Stimulated activated CD8-positive, alpha-beta memory T cell treated with anti-CD3 and anti-CD28 coated beads, Interleukin-7, amount 100 ng/mL, for 24 hours (primary cell): ENCODE measurements at places on chromosomes 12 and 14.
A peak's percentile ranks its signal among the peaks of the same experiment; 100 is the strongest.

GRCh38 chr14:63288853-63289252, 29.9 kb downstream of the GPHB5 start:
- DNase-seq = no peak

GRCh38 chr12:113418213-113418879, 3.8 kb upstream of the SDSL start:
- DNase-seq = no peak

- no peak for DNase-seq
These were observed 12.9 kb downstream of the TTC9 start for GRCh38 chr14:70654632-70655031.

DNA sequence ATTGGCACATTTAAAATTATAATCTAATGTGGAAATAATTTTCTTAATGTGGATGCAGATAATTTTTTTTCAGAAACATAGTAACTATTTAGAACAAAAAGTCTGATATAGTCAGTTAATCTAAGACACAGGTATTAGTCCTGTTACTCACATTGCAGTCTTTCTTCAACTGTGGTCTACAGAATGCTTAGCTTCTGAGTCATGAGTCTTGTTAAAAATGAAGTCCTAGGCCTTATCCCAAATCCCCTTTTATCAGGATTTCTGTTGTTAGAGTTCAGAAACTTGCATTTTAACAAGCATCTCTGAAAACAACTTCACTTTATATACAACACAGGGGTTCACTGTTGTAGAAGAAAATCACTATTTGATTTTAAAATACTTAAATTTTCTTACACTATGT, 112.2 kb downstream of the SLC16A7 start:
- DNase-seq = no peak

- no peak for DNase-seq
These were observed 120.9 kb upstream of the NPAS3 start for GRCh38 chr14:32817780-32818179.

DNA sequence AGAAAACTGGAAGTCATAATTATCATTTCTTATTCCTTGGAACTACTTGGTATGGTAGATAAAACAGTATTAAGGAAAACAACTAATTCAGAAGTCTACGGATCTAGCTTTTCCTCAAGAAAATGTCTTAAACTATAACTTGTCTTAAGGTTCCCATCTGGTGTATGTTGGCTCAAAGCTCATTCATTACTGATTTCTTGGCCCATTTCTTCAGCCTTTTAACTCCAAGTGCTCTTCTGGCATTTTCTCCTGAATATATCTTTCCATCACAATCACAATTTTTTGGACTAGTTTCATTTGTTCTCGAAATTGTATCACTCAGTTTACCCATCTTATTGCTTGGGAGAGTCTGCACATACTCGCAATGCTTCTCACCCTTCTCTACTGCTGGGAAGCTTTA, 150.1 kb downstream of the C12orf50 start:
- no peak for DNase-seq

GRCh38 chr12:110932046-110932445, 11.7 kb upstream of the MYL2 start:
- no peak for DNase-seq

- DNase-seq = no peak
These were observed 7.0 kb upstream of the FICD start for GRCh38 chr12:108507971-108508642.

- no peak for DNase-seq
These were observed 330.4 kb downstream of the TMEM121 start for GRCh38 chr14:105856676-105857219.

- DNase-seq = no peak
These were observed 49.3 kb downstream of the DLK1 start for GRCh38 chr14:100775831-100776591.

- no peak for DNase-seq
These were observed 11.0 kb upstream of the IRF2BPL start for GRCh38 chr14:77039285-77040058.

GRCh38 chr14:63275611-63276010, 43.1 kb downstream of the GPHB5 start:
- DNase-seq = no peak

- no peak for DNase-seq
These were observed 870.2 kb upstream of the TMEM132C start for GRCh38 chr12:127396734-127397133.

DNA sequence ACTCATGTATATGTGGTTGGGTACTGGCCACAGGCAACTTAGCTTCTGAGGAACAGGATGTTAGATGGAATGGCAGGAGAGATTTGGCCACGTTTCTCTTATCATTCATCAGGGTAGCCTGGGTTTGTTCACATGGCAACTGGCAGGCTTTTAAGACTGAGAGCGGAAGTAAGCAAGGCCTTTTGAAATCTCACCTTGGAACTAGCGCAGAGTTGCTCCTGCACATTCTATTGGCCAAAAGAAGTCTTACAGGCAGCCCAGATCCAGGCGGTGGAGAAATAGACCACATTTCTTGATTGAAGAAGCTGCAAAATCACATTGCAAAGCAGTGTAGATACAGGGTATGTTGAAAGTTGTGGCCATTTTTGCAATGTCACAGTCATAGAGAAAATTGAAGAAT, 3.7 kb downstream of the CLEC4A start:
- no peak for DNase-seq

DNA sequence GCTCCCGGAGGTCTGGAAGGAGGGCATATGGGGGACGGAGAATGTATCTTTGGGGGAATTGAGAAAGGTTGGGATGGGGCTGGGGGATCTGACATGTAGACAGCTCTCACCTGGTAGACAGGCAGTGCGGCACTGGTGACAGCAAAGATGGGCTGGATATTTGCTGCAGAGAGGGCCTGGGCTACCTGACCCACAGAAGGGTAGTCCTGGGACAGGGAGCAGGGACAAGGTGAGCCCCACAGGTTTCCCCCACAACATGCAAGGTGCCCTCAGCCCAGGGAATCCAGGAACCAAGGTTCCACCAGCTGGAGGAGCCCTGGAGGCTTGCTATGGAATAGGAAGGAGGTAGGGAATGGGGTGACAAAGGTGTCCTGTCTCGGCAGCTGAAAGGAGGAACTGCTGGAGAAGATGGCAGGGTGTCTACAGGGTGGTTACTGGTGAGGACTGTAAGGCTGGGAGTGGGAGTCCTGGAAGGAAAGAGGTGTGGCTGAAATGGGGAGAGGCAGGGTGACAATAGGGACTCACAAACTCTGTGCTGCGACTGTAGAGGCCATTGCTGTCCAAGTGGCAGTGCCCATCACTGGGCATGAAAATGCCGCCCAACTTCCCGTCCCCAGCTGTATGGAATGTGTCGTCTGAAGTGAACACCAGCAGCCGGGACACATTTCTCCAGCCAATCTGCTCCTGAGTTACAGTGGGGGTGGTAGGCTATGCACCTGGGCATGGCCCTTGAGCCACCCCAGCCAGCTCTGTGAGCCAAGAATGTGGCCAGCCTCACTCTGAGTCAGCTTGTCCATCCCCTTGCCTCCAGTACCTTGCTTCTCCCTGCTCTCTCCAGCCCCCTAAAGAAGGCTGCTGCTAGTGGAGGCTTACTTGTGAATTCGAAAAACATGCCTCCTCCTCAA, 11.3 kb downstream of the ITGB7 start:
- no peak for DNase-seq

DNA sequence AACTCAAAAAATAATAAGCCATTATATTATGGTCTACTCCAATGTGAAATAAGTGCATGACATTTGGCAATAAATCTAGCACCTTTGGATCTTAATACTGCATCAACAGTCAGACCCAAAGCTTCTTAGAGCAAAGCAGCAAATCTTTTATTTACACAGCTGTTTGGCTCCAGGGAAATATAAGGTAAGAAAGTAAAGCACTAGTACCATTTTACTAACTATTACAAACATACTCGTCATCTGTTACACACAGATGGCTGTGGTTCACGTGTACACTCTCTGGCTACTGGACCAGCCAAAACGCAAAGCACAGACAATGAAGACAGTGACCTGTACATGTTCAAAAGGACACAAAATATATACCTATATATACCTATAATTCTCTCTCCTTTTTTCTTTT, 2.8 kb downstream of the FGD6 start:
- DNase-seq = no peak

GRCh38 chr12:112406519-112407488, 2.6 kb downstream of the RPL6 start:
- no peak for DNase-seq

GRCh38 chr14:35959835-35960234, 133.7 kb downstream of the BRMS1L start:
- no peak for DNase-seq

GRCh38 chr14:21043387-21043973, 1.3 kb downstream of the RNASE7 start:
- no peak for DNase-seq

- DNase-seq = no peak
These were observed 49.4 kb downstream of the TMTC1 start for GRCh38 chr12:29734305-29734704.

DNA sequence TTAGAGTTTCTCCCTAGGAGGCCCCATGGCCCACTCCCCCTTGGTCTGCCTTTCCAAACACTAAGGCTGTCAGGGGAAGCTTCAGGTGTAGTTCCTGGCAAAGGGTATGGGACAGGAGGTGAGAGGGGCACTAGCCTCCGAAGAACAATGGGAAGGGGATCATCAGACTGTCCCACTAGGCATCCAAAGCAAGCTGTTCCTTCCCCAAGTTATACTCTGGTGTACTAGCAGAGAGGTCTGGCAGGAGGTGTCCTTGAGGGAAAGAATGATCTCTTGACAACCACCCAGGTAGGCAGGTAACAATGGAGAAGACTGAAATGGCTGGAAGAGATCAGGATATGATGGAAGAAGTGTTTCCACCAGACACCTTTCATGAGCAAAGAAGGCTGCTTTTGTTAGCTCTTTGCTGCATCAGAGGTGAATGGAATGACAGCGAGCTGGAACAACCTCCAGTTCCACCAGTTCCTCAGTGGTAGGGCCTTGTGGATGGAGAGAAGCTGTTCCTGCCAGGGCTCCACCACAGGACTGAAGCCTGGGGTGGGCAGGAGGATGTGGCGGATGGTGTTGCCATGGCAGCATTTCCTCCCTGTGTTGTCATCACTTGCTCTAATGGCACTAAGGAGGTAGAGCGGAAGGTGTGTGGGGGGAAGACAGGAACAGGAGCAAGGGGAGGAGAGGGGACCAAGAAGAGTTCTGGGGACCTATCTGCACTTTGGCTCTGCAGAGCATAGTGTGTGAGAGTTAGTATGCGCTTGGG, 2.3 kb upstream of the AGAP2 start:
- peak; percentile 41 for DNase-seq

- DNase-seq = no peak
These were observed 13.7 kb downstream of the ATXN7L3B start for GRCh38 chr12:74551291-74551690.

GRCh38 chr12:111434680-111435338, 29.1 kb downstream of the SH2B3 start:
- peak; percentile 61 for DNase-seq

DNA sequence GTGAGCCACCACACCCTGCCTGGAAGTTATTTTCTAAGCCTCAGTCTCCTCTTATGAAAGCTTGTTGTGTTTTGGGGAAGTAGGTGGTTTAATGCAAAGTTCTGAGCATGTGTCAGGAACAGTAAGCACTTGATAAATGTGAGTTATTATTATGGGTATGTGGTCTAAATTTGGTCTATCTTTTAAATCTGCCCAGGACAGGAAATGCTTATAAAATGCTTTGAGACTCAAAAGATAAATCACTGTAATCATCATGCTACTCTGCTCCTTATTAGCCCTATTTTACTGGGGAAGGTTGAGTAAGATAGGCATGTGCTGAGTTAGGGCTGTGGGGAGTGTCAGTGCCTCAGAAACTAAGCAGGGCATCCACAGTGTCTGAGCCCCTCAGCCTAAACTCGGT, 13.1 kb upstream of the SRSF5 start:
- no peak for DNase-seq

- no peak for DNase-seq
These were observed 113.2 kb downstream of the CAND1 start for GRCh38 chr12:67382241-67382871.

DNA sequence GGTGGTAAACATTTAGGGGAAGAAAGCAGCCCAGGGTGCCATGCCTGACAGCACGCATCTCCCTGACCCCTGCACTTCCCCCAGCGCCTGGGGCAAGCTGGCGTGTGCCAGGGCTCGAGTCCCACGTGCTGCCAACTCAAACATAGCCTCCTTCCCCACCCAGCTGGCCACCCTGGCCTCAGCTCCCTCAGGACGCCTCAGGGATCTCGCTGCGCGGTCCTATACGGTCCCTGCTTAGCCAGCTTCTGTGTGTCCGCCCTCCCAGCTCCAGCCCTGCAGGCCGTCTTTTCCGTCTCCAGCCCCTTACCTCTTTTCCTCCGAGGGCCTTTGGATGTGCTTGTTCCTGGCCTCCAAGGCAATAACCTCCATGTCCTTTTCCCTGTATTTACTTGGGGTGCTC, 71.0 kb downstream of the TESC start:
- no peak for DNase-seq

- no peak for DNase-seq
These were observed 1151.7 kb downstream of the VRK1 start for GRCh38 chr14:97948841-97949240.

GRCh38 chr14:99722741-99723140, 38.6 kb downstream of the CYP46A1 start:
- DNase-seq = no peak

- no peak for DNase-seq
These were observed 1036.1 kb downstream of the TMEM121 start for GRCh38 chr14:106562451-106562850.

DNA sequence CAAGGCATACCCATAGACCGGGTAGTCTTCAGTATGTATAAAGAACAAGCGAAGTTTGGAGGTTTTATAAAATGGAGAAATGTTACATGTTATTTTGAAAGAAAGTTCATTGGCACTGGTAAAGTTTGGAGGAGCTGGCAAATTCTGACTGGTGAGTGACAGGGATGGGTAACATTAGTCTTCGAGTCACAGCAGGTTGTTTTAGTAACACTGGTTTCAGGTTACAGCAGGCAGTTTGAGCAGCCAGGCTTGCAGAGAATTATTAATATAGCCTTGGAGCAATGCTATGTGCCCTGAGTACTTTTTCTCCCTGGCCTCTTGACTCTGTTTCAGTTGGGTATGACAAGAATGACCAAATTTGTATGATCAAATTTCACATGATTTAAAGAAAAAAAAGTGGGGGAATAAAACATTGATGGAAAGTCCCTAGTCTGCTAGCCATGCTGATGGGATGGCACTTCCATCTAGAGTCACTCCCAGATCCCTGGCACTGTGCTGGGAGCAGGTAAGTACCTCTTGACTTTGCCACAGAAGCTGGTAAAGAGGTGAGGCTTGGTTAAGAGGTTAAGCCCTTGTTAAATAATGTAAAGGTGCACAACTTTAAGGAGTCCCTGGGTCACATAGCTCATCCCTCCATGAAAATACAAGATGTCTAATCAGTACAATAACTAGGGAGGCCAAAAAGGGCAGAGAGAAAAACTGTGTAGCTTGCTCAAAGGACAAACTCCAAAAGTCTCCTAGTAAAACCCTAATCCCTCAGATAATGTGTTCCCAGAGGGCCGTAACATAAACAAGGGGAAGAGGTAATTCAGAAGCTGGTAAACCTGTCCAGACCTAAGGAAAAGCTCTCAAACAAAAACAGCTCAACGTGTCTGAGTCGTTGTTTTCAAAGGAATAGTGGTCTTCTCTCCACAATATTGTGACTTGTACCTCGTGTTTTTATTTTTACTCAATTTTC, 12.7 kb upstream of the SVOP start:
- no peak for DNase-seq

GRCh38 chr12:28787151-28787550, 361.9 kb upstream of the FAR2 start:
- DNase-seq = no peak
